ENCODE measurements at places on chromosomes 2 and 18.

DNA sequence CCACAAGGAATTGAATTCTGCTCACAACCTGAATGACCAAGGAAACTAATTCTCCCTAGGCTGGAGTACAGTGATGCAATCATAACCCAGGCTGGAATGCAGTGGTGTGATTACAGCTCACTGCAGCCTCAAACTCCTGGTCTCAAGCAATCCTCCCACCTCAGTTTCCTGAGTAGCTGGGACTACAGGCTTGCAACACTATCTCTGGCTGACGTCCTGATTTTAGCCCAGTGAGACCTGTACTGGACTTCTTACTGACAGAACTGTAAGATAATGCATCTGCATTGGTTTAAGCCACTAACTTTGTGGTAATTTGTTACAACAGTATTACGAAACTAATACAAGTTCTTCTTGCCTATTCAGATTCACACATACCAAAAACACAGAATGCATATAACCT, 9.5 kb upstream of the KDSR start:
- peak; percentile 96 for DNase-seq

DNA sequence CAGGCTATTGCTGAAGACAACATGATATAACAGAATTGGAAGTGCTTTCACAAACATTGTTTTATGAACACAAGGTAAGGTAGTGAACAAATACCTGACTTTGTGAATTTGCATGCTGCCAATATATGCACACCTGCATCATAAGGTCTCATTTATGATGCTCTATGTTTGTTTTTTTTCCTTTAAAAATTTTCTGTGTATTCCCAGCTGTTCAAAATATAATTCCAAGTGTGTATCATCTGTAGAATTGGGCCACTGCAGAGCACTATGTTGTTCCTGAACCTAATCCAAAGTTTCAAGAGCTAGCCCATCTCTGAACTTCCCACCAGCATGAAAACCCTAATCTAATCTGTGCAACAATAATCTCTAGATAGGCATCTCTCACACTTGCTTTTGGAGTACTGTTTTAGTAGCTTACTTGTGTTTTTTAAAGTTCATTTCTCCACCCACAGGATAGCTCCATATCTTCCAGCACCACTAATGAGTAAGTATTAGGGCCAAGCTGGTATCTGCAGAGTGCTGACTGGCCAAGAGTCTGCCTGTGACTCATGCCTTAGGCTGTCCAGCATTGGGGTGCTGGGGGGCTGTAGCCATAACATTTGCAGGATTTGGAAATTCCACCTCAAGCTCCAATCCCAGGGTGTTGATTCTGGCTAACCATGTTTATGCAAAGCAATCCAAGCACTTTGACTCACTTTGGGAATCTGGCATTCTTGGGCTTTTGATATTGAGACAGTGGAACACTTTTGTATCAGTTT, 208.2 kb upstream of the REV1 start:
- peak; percentile 83 for DNase-seq

DNA sequence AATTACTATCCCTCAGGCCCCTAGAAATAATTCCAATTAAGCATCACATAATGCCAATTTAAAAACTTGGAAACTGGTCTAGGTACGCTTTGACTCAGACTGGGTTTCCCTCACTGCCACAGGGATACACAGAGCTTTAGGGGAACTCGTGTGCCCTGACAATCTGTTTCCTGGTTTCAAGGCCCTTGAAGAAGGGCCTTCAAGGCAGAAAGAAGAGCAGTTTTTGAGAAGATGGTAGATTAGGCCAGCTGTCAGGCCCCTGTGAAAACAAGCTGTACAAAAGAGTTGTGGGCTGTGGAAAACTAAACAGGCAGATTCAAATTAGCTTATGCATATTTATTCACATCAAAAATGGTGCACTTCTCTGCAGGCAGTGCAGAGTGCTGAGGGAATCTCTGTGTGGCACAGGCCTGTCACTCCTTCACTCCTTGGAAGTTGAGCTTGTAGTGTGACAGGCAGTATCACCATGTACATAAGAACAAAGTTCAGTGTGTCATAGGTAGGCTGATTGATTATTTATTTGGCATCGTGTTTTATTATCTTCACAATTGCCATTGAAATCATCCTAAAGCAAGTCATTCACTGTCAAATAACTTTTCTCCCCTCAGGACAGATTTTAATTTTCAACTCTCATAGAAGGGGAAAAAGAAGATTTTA, 614.4 kb upstream of the GYPC start:
- DNase-seq, result no peak

- DNase-seq, result no peak
These were observed 97.6 kb downstream of the CTIF start for GRCh38 chr18:48636436-48636835.

- DNase-seq, result no peak
These were observed 10.0 kb downstream of the POLR2D start for GRCh38 chr2:127847931-127848330.

- no peak for DNase-seq
These were observed 38.6 kb upstream of the PLB1 start for GRCh38 chr2:28457237-28457636.

- no peak for DNase-seq
These were observed 12.9 kb upstream of the NFATC1 start for GRCh38 chr18:79382681-79383387.

GRCh38 chr2:180717588-180717987, 262.8 kb upstream of the UBE2E3 start:
- no peak for DNase-seq

- no peak for DNase-seq
These were observed 98.6 kb downstream of the CPO start for GRCh38 chr2:207037896-207038295.

DNA sequence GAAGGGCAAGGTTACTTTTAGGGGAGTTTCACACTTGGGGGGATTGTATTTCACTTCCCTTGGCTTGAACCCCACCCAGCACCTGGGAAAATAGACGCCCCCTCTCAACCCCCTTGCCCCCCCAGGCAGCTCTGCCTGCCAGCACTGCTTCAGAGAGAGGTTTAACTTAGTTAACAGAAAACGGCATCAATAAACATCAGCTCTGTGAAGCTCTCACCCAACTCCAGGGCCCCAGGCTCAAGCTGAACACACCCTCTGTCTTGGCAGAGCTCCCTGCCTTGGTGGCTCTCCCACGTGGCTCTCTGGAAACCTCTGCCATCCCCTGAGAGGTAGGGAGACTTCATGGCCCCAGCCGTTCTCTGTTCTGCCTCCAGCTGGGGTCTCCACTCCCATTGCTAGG, 244.1 kb downstream of the ACKR3 start:
- no peak for DNase-seq

- DNase-seq, result no peak
These were observed 196.4 kb downstream of the TNS1 start for GRCh38 chr2:217806482-217806765.

DNA sequence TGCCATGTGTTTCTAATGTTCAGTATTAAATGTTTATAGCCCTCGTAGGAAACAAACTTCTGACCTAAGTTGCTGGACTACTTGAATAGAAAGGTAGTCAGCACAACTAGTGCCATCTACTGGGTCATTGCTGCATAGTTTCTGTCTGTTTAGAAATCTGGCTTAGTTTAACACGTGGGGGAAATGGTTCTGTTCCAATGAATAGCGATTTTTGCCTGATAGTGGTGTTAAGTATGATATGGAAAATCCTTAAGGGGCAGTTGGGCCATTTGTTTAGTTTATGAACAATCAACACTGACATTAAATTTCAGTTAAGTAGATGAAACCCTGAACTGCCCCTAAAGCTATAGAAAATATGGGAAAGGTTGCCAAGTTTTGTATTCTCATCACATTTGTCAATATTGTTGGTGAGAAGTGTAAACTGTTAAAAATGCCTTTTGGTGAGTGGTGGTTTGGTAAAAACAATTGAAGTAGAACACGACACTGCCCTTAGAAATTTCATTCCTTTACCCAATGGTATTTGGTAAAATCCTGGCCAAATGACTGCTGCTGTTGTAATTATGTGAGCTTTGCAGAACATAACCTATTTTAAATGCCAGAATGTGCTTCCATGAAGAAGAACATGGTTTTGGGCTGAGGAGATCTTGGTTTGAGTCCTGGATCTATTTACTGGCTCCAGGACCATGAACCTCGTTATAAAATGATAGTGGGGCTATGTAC, 13.2 kb downstream of the NABP1 start:
- peak; percentile 86 for DNase-seq

GRCh38 chr2:18988631-18989232, 369.7 kb downstream of the OSR1 start:
- DNase-seq, result no peak

DNA sequence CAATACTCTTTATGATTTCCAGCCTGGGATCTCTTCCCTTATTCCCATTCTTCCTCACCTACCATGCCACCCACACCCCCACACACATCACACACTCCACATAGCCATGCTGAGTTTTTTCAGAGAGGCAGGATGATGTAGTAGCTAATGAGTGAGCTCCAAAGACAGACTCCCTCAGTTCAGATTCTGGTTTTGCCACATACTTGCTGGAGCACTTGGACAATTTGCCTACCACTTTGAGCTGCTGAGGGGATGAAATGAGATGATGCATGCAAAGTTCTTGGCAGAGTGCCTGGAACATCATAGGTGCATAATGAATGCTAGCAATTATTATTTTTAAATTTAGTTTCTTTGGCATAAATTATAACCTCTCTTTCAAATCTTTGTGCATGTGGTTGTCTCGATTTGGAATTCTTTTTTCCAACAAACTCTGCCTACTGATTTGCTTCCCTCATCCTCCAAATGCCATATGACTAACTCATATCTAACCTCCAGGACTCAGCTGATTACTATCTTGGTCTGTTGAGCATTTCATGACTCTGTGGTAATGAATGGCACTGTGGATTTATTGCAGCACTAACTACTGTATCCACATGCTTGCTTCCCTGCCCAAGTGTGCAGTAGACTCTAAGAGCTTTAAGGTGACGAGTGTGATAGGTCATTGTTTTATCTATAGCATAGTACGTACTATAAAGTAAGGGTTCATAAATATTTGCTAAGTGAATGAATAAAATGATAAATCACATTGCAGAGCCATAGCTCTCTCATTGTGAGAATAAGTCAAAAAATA, 99.1 kb downstream of the TACR1 start:
- peak; percentile 92 for DNase-seq

- no peak for DNase-seq
These were observed 147.4 kb upstream of the GPC1 start for GRCh38 chr2:240288087-240288521.

- no peak for DNase-seq
These were observed 11.1 kb downstream of the ITPRID2 start for GRCh38 chr2:181902625-181903024.

DNA sequence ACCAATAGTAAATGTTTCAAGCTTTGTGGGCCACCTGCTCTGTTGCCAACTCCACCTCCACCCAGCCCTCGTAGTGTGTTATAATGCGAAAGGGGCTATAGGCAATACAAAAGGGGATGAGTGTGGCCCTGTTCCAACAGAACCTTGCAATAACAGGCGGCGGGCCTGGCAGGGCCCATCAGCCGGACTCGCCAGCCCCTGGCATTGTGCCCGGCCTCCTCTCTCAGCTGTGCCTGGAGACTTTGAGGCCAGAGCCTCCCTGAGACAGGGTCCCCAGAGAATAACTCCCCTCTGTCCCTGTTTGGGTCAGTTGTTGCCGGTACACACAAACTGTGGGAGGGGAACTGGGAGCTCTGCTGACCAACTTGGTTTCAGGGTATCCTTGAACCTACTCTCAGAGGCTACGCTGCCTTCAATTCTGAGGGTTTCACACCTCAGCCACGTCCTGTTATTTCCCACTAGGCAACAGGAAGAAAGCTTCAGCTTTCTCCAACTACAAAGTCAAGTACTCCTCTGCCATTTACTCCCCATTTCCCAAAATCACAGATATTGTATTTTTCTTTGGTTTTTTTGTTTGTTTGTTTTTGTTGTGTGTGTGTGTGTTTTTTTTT, 58.0 kb upstream of the ZNF236 start:
- no peak for DNase-seq

DNA sequence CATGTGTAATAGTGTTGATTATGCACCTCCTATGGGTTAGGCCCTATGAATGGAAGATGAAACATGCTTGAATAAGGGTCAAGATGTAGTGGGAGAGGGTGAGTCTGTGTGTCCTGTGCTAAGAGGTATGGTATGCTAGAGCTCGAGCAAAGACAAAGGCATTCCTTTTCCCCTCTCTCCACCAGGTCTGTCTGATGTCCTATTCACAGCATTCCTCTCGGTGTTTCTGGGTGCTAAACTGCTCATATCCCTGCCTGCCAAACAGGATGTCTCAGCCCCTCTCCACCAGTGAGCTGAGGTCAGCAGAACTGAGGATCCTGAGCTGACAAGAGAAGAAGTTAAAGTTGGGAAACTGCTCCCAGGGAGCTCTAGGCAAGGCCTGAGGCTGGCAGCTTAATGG, 344.9 kb downstream of the TSN start:
- no peak for DNase-seq

GRCh38 chr2:233464531-233465240, 101.9 kb downstream of the USP40 start:
- no peak for DNase-seq

GRCh38 chr2:182101263-182101662, 115.6 kb downstream of the PPP1R1C start:
- DNase-seq, result no peak

DNA sequence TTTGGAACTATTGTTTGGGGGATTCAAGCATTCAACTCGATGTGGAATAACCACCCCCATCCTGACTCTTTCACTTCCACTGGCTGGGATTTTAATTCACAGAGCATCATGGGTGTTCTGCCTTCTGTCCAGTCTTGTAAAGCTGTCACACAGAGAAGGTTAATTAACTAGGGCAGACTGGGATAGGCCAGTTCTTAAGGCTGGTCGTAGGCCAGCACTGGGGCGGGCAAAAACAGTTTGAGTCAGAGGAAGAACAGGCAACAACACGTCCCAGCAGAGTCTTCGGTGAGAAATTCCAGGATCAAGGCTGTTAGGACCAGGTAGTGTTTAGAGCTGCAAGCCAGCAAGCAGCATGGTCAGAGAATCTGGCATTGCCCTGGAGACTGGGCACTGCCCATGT, 4.0 kb upstream of the RNF152 start:
- peak; percentile 85 for DNase-seq

- no peak for DNase-seq
These were observed 1239.4 kb upstream of the CRIM1 start for GRCh38 chr2:35116151-35116550.

DNA sequence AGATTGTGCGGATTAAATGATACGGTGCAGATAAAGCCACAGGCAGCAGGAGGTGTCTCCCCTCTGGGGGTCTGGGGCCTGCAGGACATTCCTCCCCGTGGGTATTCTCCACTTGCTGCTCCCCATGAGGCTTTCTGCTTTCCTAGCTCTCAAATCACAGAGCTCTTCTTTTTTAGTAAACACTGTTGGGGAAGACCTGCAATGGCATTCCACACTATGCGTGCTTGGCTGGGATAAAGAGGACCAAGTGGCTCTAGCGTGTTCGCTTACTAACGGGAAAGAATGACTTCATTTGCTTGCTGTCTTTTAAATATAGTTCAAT, 146.5 kb downstream of the DDX1 start:
- DNase-seq, result no peak

DNA sequence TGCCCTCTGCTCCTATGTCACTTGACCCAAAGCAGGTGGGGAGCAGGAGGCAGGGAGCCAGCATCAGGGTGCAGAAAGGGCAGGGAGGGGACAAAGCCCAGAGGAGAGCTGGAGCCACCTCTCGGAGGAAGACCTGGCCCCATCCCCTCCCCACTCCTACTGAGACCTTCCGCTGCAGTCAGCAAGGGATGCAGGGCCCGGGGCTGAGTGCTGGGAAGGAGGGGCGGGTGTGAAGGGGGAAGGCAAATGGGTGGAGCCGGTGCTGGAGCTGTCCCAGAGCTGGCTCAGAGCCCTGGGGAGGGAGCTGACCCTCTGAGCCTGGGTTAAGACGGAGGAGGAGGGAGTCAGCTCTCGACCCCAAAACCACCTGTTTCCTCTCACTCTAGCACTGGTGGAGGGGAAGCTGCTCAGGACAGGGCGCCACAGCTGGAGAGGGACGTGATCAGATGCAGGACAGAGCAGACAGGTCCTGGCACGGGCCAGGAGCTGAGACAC, 33.8 kb downstream of the HS1BP3 start:
- DNase-seq, result peak; percentile 48

All from amniotic epithelial cell (primary cell).